Mucosa of gallbladder (tissue), 1 donor: ENCODE measurements at places on chromosomes 7 and 10. TPM values are rescaled to one million over a fixed set of nuclear protein-coding genes. Genes with fewer than 3 reads are reported as not detected.

ZNF736 gene
- total RNA-seq: 32.4 TPM

ZPBP gene
- not detected for total RNA-seq

OPN1SW gene
- not detected for total RNA-seq

THSD7A gene
- 15.0 TPM for total RNA-seq

DNAJC12 gene
- 11.7 TPM for total RNA-seq
